ENCODE measurements at places on chromosomes 11 and 22.
A peak's percentile ranks its signal among the peaks of the same experiment; 100 is the strongest.

DNA sequence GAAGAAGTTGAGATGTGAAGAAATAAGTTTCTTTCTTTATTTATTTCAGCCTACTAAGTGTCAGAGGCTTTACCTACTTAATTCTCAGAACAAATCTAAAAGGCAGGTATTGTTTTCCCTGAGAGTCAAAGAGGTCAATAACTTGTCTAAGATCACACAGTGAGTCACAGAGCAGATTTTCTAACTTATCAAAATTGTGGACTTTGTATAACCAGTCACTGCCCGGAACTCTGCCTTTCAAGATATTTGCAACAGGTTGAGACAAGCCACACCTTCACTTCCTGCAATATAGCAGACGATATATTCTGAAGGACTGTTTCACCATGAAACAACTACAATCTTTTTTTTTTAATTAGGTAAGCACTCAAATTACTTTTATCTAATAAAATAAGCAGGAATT lies 10.5 kb upstream of the MMP3 start:
- DNase-seq, result no peak

DNA sequence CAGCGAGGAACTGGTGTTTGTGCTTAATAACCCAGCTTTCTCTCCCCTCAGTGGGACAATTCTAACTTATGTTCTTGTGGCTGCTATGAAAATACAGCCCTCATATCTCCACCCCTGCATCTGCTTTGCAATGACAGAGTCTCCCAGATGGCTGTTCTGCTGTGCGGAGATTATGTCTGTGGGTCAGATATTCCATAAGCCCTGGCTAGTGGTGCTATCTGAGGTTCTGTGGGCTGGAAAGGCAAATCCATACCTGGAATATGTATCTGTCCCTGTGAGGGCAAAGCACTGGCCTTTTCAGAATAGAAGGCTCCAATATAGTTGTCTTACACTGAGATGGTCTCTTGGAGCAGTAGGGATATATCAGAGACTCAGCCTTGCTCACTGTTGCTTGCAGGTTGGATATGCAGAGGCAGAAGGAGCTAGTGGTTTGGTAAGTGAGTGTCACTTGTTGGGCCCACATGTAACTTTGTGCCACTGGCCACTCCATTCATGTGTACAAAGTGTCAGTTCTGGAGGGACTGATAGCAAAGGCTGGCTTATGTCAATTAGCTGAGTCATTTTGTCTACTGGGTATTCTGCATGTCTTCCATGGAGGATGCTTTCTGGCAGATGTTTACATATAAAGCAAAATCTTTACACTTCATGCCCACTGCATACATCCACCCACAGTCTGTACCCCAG lies 246.6 kb downstream of the FAM76B start:
- no peak for DNase-seq

GRCh38 chr22:25938151-25938550 lies 196.2 kb downstream of the MYO18B start:
- DNase-seq, result no peak

DNA sequence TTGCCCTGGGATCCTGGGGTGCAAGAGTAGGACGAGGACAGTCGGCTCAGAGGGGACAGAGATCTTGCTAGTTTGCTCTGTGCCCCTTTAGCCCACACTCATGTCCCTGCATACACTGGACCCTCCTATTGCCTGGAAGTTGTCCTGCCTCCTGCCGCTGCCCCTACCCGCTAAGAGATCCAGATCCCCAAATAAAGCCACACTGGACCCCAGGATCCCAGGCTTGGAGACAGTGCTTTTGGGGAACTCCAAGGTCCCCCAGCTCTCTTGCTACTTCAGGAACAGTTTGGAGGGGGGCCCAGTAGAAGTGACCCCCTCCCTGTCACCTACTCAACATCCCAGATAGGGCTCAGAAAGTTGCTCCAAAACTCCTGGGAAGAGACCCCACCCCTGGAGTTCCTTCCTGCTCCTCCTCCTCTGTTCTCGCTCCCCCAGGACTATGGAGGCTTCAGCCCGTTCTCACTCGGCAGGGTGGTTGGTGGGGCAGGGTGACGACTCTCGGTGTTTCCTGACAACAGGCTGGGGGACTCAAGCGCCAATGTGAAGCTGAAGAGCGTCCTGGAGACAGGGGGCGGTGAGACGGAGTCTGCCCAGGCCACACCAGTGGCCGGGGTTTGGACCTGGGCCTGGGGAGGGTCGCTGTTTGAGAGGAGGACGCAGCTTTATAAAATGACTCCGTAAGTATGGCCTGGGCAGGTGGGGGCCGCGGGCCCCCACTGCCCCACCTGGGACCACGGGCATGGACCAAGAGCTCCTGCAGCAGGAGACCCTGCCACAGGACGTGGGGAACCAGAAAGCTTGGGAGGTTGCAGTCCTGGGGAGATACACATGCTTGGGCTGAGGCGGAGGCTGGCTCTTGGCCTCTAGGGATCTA lies 19.2 kb upstream of the TUB start:
- DNase-seq, result no peak

DNA sequence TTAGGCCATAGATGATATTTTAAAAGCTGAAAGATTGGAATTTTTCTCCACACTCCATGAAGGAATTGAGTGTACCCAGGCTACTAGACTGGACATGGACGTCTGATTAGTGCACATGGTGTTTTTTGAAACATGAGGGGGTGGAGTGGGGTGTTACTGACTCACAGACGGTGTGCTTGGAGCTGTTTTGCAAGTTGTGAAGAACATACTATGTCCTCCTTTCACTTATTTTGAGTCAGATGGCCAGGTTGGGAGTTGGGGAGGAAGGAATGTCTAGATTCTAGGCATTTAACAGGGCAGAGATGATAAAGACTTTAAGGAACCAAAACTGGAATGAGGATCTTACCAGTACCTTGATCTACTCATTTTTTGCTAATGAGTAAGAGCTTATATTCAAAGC lies 158.1 kb upstream of the MTNR1B start:
- DNase-seq, result peak; percentile 22

DNA sequence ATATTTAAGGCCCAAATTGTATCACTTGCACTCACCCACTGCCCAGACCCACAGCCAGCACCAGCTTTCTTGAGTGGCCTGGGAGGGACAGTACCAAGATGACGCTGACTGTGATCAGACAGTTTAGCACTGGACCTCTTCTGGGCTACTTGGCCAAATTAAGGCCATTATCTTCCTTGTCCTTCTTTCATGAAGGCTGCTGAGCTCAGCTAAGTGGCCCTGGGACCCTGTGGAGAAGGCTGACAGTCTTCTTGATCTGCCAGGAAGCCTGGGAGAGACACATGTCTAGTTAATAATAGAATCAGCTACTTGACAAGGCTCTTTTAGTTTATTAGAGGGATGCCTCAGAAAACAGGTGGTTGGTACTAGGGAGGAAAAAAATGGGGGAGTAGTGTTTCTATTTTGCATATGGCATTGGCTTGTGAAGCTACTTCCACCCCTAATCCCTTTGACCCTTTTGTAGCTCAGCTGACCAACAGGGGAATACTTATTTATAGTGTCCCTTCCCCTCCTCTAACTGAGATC lies 127.9 kb upstream of the NTM start:
- DNase-seq, result no peak

- peak; percentile 96 for DNase-seq
Observed at GRCh38 chr11:103609117-103610066, 427.0 kb upstream of the DDI1 start.
